ENCODE measurements at places on chromosomes 16 and 17. TPM values are rescaled to one million over a fixed set of nuclear protein-coding genes. Genes with fewer than 3 reads are reported as not detected.

GRCh38 chr17:17356149-17356930, 53.2 kb downstream of the NT5M start:
- peak; percentile 90 for DNase-seq

DNA sequence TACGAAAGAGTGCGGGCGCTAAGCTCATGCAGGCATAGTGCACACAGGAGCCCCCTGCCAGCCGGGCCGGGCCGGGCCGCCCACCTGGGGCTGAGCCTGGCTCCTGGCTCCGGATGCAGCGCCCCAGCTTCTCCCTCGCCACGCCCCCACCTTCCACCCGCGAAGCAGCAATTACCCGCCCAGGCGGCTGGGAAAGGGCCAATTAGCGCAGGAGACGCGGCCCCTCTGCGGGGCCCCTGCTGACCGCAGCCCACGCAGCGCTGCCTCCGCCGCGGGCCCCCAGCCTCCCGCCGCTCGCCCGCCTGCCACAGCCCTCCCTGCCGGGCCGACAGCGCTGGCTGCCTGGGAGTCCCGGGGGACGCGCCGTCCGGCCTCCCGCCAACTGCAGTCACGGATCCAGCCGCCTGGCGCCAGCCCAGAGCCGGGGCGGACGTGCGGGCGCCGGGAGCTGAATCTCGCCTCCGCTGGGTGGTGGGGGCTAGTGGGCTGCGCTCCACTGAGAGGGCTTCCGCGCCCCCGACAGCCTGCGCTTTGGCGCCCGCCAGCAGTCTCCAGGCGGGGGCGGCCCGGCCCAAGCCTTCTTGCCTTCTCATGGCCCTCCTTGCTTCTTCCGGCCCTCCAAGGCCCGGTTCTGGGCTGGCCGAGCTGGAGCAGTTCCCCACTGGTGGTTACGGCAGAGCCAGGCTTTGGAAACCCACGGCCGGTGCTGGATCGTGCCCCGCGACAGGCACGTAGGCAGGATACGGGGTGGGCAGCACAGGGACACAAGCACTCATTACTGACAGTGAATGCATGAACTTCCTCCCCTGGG, 14.9 kb upstream of the CBFB start:
- peak; percentile 84 for DNase-seq

Gene ACSM2B
- total RNA-seq = not detected

GRCh38 chr17:55327225-55328088, 62.7 kb downstream of the HLF start:
- no peak for DNase-seq

Gene PLXDC1
- total RNA-seq = not detected

Gene CIITA
- not detected for total RNA-seq

DNA sequence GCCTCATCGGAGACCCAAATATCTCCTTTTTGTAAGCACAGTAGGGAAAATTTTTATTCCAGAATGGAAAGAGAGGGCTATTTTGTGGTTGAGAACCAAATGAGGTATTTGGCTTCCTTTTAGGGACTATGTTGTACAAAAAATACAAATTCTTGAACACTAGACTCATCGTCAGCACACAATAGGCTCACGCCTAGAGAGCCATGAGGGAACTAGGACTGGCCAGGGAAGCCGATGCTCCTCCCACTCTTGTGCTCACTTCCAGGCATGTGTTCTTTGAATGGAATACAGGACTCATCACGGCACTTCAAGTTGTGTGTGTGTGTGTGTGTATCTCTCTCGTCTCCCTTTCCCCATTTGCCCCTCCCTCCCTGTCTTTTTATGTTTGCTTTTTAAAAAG, 17.8 kb upstream of the BLMH start:
- peak; percentile 46 for DNase-seq

Gene HBA1
- not detected for total RNA-seq

All from GM23248 (cell line).